ENCODE measurements at places on chromosomes 6 and 20.

- no peak for DNase-seq
These were observed 69.9 kb downstream of the CDKAL1 start for GRCh38 chr6:20604159-20604558.

DNA sequence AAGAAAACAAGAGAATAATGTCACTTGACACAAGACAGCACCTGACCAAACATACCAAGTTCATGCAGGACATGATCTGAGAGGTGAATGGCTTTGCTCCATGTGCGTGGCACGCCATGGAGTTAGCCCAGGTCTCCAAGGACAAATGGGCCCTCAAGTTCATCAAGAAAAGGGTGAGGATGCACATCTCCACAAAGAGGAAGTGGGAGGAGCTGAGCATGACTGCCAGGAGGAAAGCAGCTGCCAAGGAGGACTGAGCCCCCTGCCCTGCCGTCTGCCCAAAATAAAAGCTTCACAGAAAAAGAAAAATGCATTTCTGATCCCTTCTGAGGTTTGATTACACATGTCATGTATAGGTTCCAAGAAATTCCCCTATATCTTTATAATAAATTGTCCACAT, 82.0 kb upstream of the TSHZ2 start:
- DNase-seq: no peak

DNA sequence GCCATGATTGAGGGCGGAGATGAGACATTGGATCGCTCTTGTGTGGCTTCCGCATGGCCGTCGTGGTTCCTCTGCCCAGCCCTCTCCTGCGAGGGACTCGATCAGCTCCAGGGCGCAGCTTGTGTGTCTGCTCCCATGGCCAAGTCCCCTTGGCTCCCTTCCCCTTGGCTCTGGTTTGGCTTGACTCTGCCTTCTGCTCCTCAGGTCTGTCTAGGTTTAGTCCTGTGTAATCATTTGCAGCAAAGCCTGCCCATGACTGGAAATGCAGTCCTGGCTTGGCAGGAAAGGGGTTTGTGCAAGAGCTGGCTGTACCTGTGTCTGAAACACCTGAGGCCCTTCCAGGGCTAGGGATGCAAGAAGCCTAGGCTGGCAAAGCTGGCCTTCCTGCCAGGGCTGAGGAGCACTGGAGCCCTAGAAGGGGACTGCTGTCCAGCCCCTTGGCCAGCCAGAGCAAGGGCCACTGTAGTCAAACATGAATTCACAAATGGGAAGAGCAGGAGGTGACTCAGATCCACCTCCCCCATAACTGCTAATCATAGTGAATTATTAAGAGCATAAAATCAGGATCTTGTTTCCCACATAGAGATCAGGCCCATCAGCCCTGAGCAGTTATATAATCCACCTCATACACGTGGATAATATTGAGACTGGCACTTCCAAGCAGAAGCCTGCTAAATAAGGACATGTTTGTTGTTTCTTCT, 196.8 kb downstream of the FARS2 start:
- no peak for DNase-seq

DNA sequence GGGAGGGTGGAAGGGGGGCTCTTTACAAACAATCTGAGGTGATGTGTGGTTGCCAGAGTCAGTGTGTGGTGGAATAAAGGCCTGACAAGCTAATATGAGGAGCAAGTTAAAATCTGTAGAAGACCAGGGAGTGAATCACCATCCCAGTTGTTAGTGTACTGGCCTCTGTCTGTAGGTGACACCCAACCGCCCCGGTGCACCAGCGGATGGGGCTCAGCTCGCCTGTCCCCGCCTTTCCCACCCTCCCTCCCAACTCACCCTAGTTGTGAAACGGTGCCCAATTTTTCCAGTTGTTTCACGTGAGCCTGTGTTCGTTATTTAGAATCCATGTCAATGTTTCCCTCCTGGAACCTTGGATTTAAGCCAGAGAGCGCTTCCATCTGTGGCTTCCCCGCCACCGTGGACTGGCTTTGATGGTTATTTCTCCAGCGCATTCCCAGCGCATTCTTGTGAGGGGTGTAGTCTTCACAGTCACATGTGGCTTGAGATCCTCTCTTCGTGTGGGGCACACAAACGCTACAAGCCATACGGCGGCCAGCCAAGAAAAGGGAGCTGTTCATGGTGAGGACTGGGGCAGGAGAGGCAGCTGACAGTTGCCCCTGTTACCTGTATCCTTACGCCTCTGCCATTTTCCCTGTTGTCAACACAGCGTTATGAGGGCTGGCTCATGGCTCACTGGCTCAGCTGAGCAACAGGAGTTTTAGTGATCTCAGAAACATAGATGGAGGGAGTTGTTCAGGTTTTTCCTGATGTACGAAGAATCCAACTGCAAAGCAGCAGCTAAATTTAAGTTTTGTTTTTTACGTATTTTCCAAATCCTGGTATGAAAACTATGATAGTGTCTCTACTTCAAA, 137.6 kb downstream of the ZDHHC14 start:
- DNase-seq: no peak

DNA sequence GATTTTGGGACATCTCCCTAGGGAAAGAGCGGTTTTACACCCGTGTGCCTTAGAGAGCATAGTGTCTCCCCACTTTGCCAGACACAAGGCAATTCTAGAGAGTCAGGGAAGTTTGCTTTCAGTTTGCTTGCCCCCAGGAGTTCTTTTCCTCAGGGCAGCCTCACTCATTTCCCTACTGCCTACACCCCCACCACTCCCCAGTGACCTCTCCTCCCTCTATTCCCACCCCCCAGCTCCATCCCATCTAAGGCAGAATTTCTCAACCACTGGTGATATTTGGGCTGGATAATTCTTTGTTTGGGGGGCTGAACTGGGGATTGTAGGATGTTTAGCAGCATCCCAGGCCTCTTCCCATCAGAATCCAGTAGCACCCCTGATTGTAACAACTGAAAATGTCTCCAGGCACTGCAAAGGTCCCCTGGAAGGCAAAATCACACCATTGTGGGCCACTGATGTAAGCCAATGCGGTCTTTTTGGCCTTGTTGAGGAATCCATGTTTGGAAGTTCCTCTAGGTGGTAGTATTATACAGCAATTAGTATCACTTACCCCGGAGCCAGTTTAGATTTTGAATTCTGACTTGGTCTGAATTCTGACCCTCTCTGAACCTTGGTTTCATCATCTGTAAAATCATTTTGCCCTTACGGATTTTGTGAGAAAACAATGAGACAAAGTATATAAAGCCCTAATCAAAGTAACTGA, 1.3 kb downstream of the EPPIN start:
- no peak for DNase-seq

- DNase-seq: no peak
These were observed 6.9 kb upstream of the CCN2 start for GRCh38 chr6:131958095-131958494.

DNA sequence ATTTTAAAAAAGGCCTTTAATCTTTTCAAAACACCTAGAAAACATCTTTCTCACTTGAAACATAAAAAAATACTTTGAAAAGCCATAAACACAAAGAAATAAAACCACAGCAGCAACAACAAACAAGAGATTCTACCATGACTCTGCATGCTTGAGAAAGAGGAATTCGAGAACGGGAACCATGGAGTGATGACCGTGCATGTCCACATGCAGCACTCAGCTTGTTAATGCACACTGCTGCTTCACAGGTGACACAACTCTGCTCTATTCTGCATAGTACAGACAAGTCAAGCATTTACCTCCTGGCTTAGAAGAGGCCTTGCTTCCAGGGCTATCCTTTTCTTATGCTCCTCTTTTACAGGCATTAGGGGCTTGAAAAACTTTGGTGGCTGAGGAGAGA, 64.9 kb upstream of the NUP153 start:
- DNase-seq: no peak

DNA sequence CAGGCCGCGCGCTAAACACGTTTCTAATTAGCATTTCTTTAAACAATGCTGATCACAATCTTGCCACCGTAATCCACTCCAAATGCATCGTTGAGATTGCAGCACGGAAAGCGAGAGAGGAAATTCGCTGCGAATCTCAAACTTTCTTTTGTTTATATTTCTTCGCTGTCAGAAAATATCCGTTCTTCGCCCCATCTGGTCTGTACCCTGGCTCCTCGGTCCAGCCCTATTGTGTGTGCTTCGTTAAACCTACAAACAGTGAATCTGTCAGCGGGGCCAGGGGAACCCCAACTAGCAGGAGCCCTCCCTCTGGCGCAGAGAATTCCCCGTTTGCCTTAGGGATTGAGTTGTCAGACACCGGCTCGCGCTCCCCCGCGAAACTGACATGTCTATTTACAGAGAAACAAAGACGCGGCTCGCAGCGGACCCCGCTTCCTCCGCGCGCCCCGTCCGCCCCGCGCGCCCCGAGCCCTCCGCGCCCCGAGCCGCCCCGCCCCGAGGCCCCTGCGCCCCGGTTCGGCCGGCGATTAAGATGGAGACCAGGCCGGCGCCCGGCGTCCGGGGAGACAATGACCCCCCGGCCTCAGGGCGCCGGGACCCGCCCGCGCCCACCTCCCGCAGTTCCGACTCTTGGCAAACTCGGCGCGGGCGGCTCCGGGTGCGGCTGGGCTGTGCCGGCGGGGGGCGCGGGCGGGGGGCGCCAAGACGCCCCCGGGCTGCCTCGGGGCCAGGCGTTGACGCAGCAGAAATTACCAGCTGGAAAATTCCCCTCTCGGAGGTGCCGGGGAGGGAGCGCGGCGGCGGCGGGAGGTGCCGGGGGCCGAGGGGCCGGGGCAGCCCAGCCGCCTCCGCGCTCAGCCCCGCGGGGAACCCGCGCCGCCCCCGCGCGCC, 874 bp downstream of the ZBTB46 start:
- no peak for DNase-seq

DNA sequence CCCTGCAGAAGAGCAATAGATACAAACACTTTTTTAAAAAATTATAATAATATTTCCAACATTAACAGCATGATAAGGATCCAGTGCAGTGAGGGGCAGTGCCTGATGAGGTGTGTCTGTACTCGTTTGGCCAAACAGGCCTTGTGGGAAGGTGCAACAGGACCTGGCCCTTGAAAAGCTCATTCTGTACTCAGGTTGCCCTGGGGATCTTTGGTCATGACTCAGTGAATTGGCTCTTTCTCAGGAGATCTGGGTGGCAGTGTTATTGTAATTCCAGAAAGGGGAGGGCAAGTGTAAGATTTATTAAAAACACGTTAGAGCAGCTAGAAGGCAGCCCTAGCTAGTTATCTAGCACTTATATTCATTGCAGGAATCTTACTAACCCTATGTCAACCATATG, 2.9 kb upstream of the SPINT3 start:
- no peak for DNase-seq

DNA sequence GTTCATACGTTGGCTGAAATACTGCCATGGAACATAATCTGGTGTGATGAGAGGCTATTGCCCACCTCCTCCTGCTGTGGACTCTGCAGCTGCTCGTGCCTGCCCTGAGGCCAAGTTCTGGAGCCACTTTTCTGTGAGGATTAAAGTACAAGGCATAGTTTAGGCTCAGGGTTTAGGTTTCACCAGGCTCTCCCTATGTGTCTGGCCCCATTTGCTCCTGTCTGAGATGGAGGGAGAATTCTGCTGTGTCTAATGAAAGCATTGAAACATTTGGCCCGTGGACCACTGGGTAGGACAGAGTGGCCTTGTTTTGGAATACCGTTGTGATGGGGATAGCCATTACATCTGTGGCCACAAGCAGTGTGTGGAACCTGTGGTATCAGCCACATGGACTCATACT, 5.9 kb downstream of the WRNIP1 start:
- no peak for DNase-seq

GRCh38 chr6:82015043-82015442, 232.5 kb downstream of the IBTK start:
- no peak for DNase-seq

DNA sequence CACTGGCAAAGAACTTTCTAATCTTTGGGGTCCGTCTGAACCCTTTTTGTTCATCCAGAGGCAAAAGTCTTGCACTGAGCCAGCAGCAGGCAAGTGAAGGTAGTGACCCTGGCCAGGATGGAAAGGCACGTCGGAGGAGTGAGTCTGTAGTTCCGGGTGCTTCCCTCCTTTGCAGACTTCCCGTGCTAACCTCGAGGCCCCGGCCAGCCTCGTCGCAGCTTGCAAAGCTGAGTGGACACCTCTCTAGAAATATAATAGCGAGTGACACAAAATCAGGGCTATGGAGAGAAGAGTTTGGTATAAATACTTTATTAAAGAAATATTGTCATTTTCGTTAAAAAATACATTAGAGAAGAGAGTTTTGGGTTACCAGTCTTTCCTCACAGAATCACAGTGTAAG, 9.9 kb downstream of the PSMG4 start:
- no peak for DNase-seq

GRCh38 chr20:6611911-6612605, 155.4 kb upstream of the BMP2 start:
- DNase-seq: no peak

DNA sequence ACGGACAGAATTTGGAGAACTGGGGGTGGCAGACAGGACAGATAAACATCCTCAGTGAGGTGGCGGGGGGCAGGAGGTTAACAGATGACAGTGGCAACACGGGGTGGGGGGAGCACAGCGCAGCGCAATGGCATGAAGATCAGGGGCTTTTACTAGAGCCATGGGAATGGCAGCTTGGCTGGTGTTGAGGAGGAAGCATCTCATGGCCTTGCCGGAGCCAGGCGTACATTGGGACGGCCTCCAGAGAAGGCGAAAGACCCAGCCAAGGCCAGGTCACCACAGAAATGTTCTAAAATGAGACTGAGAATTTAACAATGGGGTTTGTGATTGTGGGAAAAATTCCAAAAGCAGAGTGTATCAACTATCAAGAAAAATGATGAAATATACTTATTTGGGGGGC, 173.0 kb downstream of the PRKN start:
- no peak for DNase-seq

- DNase-seq: no peak
These were observed 91.7 kb downstream of the PRDM1 start for GRCh38 chr6:106177786-106178185.

DNA sequence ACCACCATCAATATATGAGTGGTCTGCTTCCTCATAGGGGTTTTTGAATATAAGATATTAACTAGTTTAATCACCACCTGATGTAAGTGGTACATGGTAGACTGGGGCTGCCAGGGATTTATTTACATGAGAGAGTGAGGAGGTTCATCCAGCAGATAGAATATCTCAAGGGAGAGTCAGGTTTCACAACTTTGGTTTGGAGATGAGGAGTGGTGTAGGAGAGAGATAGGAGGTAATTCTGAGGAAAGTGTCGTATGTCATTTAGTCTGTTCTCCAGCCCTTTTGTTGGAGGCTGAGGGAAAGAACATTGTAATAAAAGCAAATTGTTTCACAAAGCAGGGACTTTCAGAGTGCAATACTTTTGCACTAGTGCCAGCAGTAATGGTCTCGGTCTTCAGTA, 16.8 kb downstream of the L3MBTL3 start:
- DNase-seq: no peak

- DNase-seq: no peak
These were observed 1.1 kb downstream of the RNASET2 start for GRCh38 chr6:166955121-166955864.

DNA sequence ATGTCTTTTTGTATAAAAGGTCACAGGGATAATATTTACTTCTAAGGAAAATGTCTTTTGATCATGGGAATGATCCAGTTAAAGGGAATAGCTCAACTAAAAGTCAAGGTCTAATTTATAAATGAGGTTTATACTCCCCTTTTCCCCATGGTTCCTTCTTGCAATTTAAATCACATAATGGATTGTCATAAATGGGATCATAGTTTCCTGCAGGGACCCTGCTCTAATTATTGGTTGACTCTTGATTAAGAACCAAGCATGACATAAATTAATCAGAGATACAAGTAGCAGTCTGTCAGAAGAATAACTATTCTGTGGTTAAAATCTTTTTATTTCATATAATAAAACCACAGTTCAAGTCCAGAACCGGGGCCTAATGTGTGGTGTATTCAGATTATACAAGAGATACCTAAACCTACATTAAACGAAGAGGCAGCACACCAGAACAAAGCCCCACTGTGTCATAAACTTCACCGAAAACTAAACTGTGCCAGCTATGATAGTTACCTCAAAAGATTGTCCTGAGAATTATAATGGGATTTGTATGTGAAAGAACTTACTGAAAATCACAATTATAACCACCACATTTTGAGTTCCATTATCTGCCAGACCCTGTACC, 43.0 kb upstream of the CD83 start:
- no peak for DNase-seq

Data from hippocampal formation (tissue), 2 donors.